ENCODE measurements at places on chromosomes 5 and 9.
A peak's percentile ranks its signal among the peaks of the same experiment; 100 is the strongest.

DNA sequence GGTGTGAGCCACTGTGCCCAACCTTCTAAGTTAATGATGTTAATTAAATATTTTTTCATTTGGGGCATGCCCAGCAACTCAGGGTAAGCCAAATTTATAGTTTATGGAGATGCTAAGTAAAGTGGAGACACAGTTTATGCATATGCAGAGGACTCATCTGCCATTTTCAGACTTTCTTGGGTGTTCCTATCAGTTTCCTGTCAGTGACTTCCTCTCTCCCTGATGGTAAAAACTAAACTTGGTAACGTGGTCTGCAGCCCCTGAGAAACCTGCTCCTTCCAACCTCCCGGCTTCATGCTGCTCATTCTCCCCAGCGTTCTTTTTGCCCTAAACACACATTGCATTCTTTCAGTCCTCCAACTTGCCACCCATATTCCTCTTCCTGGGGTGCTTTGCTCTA, 48.4 kb upstream of the TUT7 start:
- DNase-seq: no peak

DNA sequence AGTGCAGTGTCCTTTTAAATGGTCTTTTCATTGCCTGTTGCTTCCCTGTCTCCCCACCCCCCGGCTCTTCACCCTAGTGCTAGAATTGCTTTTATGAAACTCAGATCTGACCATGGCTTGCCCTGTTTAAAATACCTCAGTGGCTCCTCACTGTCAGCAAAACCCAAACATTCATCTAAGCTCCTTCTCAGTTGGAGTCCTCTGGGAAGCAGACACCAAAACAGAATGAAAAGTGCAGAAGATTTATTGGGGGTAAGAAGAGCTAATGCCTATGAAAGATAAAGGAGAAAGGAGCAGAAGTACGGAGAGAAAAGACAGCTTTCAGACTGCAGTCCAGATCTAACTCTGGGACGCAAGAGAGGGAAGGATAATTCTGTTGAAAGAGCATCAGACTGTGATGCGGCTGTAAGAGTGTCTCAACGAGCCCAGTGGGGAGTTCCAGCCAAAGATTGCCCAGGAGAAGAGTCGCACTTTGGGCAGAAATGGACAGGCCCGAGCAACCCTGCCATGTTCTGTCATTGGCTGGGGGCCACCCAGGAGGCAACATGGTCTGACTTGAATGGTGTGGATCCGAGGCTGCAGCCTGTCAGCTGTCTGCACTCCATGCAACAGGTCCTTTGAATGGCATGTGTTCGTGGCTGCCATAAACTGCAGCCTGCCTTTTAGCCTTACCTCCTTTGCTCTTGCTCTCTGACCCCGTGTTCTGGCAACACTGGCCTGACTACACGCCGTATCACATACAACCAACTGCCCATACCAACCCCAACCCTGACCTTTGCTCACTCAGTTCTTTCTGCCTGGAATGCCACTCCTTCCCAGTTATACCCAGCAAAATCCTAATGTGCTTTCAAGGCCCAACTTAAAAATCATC, 55.9 kb downstream of the IRF1 start:
- DNase-seq: no peak

DNA sequence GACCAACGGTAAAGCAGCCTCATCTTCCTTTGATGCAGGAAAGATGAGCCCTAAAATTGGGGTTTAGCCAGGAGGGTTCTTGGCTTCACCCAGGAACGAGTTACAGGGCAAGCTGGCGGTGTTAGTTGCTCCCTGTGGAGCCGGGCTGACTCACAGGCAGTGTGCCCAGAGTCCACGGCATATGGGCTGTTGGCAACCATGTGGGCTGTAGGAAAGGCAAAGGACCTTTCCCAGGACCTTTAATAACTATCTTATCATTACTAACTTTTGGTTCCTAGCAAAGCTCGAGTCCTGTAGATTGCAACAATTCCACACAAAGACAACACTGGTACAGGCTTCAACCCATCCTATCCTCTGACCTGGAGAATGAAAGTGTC, 29.8 kb upstream of the CLPTM1L start:
- DNase-seq: no peak

- DNase-seq: no peak
Measured at GRCh38 chr9:127813686-127814226, 11.1 kb downstream of the FPGS start.

DNA sequence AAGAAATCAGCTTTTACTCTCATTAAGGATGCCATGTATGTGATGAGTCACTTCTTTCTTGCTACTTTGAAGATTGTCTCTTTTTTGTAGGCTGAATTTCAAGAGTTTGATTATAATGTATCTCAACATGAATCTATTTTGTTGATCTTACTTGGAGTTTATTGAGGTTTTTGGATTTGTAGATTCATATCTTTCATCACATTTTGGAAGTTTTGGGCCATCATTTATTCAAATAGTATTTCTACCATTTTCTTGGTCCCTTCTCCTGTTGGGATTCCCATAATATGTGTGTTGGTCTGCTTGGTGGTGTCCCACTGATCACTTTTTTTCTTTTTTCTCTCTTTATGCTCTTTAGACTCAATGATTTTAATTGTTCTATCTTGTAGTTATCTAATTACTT, 116.3 kb downstream of the CNTLN start:
- no peak for DNase-seq

DNA sequence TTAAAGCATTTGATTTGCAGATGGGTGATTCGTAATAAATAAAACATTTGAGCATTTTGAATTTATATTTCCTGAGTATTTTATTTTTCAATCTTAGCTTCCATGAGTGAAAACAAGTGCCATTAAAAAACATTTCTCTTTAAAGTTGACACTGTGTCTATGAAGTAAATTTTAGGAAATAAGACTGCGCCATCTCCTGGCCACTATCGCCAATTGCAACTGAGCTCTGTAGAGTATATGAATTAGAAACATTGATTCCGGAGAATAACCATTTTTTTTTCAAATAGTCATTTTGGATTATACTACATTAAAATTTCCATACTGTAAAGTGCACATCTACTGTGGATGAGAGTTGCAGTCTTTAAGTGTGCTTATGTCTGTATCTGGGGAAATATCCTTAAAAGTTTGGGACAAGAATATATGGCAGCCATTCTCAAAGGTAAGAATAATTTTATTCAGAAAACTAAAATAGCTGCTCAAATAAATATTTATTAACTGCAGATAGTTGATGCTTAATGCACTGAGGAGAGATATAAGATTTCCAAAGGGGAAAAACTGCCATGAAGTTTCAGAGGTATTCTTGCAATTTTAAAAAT, 5.9 kb downstream of the DMRTA1 start:
- peak; percentile 25 for DNase-seq

All from central memory CD4-positive, alpha-beta T cell (primary cell).